ENCODE measurements at places on chromosomes 2 and 18.

DNA sequence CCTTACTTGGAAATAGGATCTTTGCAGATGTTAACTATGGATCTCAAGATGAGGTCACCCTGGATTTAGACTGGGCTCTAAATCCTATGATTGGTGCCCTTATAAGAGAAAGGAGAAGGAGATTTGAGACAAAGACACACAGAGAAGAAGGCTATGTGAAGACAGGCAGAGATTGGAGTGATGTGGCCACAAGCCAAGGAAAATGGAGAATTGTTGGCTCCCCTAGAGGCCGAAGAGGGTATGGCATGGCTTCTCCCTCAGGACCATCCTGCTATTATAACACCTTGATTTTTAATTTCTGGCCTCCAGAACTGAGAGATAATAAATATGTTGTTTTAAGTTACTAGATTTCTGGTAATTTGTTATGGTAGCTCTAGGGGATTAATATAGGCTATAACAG, 7.6 kb downstream of the CYBRD1 start:
- DNase-seq, result peak; percentile 4

GRCh38 chr2:88221365-88221942, 51.3 kb downstream of the THNSL2 start:
- DNase-seq, result no peak

- no peak for DNase-seq
These were observed 7.0 kb upstream of the ARID5A start for GRCh38 chr2:96529376-96530143.

GRCh38 chr2:219249203-219249980, 3.7 kb upstream of the TUBA4B start:
- peak; percentile 93 for DNase-seq

DNA sequence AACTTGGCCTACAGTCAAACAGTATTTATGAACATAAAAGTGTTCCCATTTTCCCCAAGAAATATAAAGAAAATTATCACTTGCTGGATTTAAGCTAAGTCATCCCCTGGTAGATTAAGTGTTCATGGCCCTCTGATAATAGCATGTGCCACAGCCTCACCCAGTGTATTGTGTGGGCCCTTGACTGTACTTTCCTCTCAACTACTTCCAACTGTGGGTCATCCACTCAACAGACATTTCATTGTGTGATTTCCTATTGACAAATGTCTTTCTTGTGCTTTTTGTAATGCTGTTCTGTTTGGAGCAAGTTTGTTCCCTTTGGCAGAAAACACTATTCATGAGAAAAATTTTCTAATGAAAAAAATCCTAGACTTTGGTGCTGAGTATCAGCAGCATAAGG, 48.4 kb upstream of the TMEM17 start:
- DNase-seq, result no peak

GRCh38 chr2:163370169-163370886, 365.5 kb downstream of the FIGN start:
- peak; percentile 53 for DNase-seq

- DNase-seq, result peak; percentile 18
These were observed 162.3 kb downstream of the ACKR3 start for GRCh38 chr2:236731767-236732580.

DNA sequence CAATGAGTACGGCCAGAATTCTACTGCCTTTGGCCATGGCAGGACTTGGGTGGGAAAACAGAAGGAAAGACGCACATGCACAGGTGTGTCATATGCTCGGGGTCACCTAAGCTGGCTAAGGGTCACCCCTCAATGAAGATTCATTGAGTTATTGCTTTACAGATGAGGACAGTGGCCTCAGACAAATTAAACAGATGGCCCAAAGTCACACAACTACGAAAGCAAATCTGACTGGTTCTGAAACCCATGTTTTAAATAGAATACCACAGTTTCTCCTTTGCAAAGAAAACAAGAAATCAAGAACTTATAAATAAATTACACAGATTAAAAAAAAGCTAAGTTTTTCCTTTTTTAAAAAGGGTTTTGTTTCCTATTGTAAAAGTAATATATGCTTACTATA, 70.5 kb downstream of the ID2 start:
- DNase-seq, result peak; percentile 3

DNA sequence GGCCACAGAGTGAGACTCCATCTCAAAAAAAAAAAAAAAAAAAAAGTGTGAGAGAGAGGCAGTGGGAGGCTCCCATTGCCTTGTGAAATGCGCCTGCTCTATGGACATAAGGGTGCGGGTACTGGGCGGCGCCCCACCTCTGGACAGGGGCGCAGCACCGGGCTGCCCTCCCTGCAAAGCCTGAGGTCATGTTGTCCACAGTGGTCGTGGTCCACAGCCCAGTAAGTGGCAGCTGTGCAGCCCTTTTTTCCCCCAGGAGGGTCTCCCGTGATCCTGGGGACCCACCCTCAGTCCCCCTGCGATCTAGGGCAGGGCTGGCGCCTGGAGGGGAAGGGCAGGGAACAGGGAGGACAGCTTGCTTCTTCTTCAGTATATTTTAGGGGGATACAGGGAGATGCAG, 37.8 kb downstream of the LPIN1 start:
- no peak for DNase-seq

- DNase-seq, result peak; percentile 99
These were observed 147.0 kb upstream of the KLHL14 start for GRCh38 chr18:32919799-32920198.

DNA sequence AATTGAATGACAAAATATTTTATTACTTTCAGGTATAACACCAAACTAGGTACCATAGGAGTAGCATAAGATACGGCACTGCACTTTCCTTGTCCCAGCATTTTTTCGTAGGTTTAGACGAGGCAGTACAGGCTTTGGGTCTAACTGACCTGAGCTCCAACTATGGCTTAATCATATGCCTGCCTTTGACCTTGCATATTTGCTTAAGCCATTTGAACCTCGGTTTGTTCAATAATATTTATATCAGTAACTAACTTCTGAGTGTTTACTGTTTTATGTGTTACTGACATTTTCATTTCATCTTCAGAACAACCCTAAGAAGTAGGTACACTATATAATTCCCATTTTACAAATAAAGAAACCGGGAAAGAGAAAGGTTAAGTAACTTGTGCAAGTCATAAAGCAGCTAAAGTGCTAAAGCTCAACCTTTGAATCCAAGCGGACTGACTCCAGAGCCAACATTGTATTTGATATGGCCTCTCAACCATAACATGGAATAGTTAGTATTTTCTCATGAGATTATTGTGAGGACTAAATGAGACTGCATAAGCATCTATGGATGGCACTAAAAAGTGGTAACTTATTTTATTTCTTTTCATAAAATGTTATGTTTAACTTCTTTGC, 104.0 kb downstream of the R3HDM1 start:
- DNase-seq, result no peak

DNA sequence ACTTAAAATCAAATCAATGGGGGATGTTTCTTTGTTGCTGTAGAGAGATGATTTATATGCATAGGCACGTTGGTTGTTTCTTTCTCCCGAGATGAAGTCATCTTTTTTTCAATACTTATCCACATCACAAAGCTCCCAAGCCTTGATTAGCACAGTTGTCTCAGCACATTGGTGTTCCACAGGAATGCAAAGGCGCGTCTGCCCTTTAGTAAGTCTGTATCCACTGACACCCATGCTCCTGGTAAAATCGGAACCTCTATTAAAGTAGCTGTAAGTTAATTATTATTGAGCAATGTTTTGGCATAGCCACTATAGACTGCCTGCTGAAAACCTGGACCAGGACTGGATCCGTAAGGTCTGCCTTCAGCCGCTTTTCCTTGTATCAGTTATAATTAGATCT, 77.6 kb upstream of the RBM44 start:
- DNase-seq, result peak; percentile 2

DNA sequence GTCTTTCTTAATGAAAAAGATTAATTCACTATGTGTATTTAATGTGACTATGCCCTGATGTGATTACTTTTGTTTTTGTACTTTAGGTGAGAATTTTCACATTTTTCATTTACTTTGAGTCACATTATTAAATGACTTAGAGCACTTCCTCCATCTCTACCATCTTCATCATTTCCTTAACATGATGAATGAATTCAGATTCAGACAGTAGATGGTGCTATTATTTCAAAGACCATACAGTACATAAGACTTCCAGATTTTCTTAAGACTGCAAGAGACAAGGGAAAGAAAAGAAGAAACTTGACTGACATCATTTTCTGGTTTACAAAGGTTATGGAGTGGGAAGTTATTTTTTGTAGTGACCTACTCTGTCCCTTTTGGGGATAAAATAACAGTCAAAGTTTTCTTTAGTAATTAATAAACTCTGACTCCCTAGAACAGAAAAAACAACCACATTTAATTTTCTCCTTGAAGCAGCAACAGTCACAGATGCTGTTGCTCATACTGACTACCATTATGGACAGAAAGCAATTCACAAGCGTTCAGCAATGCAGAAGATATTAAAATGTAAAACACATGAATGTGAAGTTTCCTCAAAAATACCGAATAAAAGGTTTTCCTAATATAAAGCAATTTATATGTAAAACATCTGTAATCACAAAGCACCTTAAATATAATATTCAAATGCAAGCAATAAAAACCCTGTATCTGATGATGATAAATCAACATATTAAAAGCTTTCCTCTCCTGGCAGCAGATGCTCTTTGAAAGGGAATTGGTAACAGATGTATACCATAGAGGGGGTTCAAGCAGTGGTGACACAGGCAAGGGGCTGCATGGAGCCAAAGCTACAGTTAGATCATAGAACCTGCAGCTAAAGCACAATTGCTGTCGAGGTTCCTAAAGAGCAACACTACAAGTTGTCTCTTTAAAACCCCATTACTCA, 1010.9 kb upstream of the NXPH2 start:
- DNase-seq, result peak; percentile 100

GRCh38 chr18:48312066-48312465, 97.1 kb downstream of the ZBTB7C start:
- no peak for DNase-seq

DNA sequence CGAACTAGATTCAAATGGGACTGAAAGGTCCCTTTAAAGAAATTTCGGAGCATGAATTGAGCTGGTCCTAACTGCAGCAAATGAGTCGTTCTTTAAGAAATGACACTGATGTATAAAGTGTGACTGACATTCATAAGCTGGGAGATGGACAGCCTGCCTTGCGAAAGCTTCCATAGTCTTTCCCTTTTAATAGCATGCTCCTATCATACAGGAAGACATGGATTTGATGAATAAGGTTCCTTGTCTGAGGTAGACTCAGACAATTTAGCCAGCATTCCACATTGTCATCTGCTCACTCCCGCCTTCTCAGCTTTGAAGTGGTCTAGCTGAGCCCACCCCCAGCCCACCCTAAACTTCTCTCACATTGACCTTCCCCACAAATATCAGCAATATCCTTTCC, 264.9 kb downstream of the TSN start:
- DNase-seq, result no peak

- peak; percentile 11 for DNase-seq
These were observed 84.1 kb upstream of the SLC66A3 start for GRCh38 chr2:11071211-11071610.

GRCh38 chr2:240913810-240914644, 7.9 kb downstream of the CROCC2 start:
- DNase-seq, result peak; percentile 56

DNA sequence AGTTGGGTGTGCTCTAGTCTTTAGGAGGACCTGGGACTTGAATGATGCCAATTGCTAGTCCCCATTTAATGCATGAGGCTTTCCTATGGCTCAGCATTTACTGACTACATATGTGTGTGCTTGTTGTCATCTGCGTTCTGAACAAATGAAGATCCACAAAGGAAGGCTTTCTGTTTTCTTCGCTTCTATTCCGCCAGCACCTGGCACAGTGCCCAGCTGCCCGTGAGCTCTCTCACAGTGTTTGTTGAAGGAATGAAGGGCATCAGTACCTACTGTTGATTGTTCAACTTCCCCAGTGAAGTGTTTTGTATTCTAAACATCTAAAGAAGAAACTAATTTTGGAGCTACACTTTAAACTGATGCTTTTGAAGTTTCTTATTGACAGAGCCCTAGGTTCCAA, 122.4 kb upstream of the LINC00305 start:
- peak; percentile 95 for DNase-seq

DNA sequence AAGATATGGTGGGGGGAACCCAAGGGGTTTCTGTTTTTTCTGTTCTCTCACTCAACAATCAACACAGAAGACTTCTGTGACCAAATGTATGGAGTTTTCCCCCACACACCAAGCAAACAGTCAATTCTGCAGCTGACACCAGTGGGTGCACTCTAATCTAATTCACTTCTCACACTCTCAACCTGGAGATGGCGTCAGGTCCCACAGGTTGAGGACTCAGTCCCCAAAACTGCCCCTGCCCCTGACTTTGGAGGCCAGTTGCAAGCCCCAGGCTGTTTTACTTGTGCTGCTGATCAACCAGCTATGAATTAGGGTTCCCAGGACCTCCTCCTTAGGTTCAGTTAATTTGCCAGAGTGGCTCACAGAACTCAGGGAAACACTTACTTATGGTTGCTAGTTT, 6.2 kb downstream of the RNU2-63P start:
- no peak for DNase-seq

GRCh38 chr18:79789901-79790890, 7.5 kb upstream of the KCNG2 start:
- peak; percentile 36 for DNase-seq

- DNase-seq, result peak; percentile 50
These were observed 200.6 kb downstream of the PPP1R1C start for GRCh38 chr2:182186132-182186735.

DNA sequence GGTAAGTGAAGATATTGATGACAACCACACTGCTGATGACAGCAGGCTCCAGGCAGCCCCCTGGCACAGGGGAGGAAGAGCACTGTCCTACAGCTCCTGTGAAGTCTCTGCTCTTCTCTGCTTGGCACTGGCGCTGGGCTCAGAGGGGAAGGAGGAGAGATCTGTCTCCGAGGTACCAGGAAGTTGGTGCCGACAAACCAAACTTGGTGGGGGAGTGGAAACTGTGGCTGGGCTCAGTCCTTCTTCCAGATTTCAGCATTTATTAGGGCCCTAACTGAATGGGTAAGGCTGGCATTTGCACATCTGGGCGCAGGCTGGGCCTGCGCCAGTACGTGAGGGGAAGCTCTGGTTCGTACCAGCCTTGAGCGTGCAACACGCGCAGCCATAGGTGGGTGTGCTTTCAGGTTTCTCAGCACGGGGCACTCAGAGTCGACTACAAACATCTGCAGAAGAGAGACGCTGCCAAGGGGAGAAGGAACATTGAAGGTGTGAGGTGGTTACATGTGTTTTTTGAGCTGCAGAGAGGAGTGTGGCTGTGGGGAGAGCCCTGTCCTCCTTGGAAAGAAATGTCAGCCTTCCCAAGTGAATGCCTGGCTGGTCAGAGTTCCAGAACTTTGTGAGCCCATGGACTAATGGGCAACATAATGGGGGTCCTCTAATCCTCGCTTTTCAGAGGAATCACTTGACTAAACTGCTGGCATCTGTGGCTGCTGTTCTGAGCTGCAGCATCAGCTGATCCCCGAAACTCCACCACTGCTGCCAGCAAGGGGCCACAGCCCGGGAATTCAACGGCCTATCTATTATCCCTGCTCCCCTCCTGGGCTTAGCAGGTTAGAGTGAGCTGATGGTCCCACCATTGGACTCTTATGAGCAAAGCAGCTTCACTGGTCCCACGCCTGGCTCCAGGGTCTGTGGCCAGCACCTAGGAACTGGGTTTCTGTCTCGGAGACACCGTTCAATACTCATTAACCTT, 55.2 kb upstream of the SEMA4C start:
- no peak for DNase-seq
